ENCODE measurements at places on chromosomes 7 and 10.

- DNase-seq, result no peak
Observed at GRCh38 chr7:129479831-129480230, 22.5 kb upstream of the SMKR1 start.

GRCh38 chr10:29955329-29955935 is 104.0 kb downstream of the JCAD start:
- DNase-seq, result no peak

DNA sequence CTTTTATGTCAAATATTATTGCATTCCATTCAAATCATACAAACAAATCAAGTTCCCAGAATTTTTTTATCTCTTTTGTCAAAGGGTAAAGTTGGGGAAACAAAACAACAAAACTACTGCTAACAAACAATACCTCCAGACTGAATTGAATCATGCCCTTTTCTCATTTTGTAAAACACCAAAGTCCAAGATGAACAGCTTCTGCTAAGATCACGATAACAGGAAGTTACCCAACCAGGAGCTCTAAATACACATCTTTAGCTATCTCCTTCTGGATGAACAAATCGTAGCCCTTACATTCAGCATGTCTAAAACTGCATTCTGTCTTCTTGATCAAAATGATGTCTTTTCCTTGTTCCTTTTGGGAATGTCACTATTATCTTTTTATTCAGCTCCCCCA is 97.4 kb downstream of the CTTNBP2 start:
- no peak for DNase-seq

DNA sequence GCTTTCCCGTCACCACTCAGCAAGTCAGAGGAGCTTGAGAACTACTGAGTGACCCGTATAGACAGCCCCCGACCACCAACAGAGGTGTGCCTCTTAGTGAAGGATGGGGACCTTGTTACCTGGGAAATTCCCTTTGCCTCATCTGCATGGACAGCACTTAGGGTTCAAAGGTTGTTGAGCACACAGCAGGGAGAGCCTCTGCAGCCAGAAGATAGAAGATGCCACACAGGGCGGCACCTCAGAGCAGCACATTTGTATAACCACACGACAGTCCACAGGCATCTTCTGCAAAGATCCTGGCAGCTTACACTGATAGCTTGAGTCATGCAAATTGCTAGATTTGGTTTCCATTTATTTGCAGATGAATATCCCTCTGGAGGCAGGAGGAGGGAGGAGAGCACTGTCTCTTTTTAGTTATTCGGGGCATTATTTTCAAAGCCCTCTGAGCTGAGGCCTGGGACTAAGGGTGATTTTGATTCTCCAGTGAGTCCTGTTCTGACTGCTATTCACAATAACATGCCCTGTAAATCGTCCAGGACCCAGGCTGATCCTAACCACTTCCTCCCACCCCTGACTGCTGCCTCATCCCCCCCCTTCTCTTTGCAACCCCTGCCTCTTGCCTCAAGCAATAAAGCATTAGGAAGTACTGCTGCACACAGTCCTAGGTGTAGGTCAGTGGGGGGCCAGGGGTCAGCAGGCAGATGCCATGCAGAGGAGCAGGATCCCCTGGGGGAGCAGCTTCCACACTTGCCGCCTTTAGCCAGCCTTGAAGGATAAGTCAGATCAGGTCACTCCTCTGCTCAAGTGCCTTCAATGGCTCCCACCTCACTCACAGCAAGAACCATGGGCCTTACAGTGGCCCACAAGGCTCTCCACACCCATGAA is 24.6 kb upstream of the INMT start:
- no peak for DNase-seq

GRCh38 chr7:74627661-74628411 is 29.7 kb upstream of the GTF2I start:
- no peak for DNase-seq

- DNase-seq, result no peak
Observed at GRCh38 chr7:158740013-158740656, 35.5 kb upstream of the NCAPG2 start.

GRCh38 chr7:101066833-101067177 is 18.5 kb upstream of the TRIM56 start:
- DNase-seq, result no peak

- no peak for DNase-seq
Observed at GRCh38 chr10:37821237-37821636, 36.2 kb downstream of the ZNF248 start.

DNA sequence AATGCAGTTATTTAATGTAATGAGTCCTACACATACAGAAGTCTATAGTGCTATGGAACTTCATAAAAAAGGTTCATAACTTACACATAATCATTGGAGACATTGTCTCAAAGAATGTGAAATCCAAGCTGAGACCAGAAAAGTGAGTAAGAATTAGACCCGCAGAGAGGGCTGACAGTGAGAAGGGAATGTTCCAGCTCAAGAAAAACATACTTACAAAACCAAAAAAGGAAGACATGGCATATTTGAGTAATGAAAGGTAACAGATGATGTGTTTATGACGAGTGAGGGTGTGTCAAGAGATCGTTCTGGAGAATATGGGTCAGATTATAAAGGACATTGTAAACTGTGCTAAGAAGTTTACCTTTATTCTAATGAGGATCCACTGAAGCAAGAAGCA is 566.5 kb downstream of the ATRNL1 start:
- no peak for DNase-seq

All from stimulated activated CD4-positive, alpha-beta T cell treated with anti-CD3 and anti-CD28 coated beads, Interleukin-1b, Interleukin-23, amount 100 ng/mL, for 4 hours (primary cell).